Activated T-cell treated with anti-CD3 and anti-CD28 coated beads for 48 hours (primary cell): ENCODE measurements at places on chromosomes 11 and 22.

DNA sequence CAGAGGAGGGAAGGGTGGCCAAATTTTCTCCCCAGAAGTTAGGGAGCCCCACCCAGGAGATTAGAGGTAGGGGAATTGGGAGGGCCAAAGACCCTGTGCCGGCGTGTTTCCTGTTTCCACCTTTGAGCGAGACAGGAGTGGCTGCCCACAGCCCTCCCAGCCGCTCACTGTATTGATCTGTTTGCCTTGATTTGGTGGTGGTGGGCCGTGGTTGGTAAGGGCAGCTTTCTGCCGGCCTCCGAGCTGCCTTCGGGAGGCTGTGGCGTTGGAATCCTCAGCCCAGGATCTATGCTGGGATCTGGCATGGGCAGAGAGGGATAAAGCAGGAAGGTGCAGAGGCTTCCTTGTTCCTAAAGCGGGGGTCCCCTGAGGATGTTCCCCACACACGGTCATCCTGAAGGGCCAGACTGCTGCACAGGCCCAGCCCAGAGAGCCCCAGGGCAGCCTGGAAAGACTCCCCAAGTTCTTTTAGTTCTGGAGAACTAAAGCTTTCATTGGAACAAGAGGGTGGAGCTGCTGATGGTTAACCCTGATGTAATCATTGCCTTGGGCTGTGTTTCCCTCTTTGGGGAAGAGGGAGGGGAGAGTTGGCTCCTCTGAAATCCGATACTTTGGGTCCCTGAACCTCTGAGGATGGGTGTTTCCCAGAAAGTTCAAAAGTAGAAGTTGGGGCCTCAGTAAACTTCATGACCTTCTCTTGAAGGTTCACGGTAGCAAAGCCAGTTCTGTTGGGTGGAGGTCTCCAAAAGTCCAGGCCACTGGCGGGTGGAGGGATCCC is 7.2 kb downstream of the FAM83F start:
- DNase-seq: no peak

DNA sequence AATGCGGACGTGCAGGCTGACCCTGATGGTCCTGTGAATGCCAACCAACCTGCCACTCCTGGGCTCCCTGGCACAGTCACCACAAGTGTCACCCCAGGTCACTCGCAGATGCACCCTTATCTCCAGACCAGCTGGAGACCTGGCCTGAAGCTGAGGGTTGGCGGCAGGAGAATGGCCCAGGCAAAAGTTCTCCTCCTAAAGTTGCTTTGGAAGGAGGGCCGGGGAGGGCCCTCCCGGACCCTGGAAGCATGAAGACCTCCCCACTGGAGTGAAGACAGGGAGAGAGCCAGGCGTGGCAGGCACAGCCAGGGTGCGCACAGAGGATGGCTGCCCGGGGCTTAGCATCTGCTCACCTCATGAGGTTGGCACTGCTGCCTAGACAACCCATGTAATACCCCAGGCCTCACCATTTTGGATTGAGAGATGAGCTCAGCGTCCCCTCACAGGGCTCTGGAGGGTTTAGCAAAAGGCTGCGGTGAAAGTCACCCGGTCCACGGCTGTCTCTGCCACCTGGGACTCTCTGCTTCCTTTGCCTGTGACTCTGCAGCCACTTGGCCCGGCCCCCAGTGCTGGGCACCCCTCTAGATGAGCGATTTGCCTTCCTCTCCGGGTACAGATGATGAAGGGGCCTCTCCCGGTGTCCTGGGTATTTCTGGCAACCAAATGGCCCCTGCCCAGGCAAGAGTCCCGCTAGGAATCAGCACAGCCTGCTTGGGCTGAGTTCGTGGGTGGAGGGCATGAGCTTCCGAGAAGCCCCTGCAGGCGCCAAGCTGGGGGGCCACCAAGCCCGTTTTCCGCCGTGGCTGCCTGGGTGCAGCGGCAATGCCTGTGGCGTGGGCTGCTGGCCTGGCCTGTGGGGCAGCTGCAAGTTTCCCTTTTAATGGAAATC is 48.3 kb upstream of the SEPTIN5 start:
- DNase-seq: no peak

DNA sequence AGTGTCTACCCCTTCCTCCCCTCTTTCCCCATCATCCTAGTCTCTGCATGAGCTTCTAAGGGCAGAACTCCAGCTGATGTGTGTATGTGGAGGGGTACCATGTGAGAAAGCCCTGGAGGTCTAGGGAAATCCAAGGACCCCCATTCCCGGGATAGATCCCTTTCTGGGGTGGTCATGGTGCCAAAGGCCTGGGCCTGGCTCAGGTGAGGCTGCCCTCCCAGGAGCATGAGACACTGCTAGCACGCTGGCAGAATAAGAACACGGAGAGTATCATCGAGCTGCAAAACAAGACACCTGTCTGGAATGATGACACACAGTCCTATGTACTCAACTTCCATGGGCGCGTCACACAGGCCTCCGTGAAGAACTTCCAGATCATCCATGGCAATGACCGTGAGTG is 19.6 kb downstream of the TUB start:
- DNase-seq: no peak

DNA sequence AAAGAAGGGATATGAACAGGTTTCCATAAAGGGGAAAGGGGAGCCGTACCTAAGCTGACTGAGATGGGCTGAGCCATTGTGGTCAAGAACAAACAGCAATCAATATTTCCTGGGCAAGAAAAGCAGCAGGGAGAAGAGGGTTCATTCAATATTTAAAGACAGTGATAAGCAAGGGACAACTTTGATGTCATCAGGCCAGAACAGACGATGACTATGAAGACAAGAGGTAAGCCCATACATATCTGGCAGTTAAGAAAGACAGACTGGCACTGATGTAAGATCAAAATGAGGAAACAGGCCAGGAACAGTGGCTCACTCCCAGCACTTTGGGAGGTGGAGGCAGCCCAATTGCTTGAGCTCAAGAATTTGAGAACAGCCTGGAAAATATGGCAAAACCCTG is 2.4 kb downstream of the OR5A2 start:
- no peak for DNase-seq

DNA sequence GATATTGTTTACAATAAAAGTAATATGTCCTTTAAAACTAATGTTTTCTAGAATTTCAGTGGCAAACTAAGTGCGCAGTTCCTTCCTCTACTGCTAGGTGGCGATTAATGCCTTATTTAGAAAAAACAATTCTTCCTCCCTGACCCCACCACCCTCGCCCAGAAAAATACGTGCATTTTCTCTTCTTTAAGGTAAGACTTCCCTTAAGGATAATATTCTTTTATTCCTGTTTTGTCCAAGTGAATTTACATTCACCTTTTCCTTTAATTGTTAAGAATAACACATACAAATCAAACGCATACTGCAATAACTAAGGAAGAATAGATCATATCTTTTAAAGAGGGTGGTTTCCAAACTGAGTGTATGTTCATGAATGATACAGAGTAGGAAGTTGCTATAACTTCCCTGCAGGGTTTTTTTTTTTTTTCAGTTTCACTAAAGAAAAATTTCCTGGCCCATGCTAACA is 17.0 kb upstream of the PSMA1 start:
- no peak for DNase-seq

DNA sequence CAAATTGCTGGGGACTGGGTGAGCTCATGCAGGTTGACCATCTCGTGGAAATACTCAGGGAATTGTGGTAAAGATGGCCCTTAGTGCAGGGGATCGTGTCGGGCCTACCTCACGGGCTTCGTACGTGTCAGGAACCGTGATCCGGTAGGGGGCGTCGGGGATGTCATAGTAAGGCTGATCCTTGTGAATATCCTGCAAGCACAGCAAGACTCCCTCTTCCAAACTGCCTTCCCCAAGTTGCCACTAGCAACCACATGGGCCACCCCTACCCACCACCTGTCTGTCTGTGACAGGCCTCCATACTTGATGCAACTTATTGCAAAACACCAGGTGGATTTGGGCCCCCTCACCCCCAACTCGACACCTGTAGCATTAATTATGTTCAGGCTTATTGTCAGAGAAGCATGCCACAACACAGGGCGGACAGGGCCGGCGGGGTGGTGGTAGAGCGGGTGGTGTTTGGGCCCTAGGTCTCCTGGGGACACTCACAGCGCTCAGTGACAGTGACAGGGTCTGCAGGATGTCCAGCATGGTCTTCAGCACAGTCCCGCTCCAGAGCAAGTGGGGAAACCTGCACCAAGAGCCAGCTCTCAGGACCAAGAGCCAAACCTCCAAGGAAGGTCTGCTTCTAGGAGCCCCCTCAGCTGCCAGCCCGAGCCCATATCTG is 22.6 kb upstream of the SERPIND1 start:
- DNase-seq: no peak

- DNase-seq: no peak
Measured at GRCh38 chr22:44438481-44439131, 59.4 kb downstream of the RTL6 start.

DNA sequence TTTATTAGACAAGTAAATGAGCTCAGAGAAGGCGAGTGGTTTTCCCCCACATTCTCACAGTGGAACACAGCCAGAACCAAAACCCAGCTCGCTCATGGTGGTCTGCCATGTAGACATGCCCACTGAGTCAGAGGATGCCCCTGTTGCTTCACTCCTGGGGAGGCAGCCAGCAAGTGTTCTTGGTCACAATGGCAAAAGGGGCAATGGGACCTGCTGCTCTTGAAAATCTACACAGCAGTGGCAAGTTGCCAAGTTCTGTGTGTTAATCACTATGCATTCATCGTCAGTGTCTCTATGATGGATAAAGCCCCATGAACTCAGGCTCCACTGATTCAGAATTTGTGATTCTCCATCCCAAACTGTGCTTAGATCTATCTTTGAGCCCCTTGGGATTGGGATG is 64.7 kb upstream of the TBCEL start:
- DNase-seq: no peak

DNA sequence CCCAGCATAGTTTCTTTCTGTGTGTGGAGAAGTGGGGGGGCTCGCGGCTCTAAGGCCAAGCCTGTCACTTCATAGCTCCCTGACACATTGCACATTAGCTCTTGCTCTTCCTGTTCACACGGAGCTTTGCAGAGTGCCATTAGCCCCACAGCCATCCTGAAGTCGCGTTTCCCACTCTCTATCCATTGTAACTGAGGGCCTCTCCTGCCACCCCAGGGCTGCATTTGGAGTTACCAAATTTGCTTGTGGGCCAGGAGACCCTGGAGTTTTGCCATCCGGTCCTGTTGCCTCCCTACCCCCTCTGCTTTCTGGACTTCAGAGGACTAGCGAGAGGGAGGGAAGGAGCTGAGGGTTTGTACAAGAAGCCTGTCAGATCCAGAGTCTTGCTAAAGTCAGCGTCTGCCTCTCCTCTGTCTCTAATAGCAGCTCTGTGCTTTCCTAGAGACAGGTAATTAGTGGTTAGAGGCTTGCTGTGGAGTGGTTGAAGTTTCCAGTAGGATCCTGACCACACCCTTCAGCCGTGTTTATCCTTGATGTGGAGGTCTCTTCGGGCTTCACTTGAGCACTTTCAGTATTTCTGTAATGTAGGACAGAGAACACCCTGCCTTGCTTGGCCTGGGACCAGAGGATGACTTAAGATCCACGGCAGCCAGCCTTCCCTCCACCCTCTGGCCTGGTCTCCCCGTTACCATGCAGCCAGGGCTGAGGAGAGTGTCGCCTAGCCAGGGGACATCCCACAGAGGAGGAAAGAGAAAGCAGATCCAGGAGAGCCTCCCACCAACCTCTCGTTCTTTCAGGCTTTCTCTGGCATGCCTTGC is 14.1 kb downstream of the DCPS start:
- DNase-seq: peak; percentile 18

- no peak for DNase-seq
Measured at GRCh38 chr22:27454807-27455450, 346.6 kb downstream of the MN1 start.

GRCh38 chr22:38513063-38513462 is 7.0 kb upstream of the DDX17 start:
- peak; percentile 23 for DNase-seq

GRCh38 chr11:117875382-117876058 is 938 bp downstream of the FXYD6 start:
- no peak for DNase-seq

- no peak for DNase-seq
Measured at GRCh38 chr11:95291946-95292345, 60.9 kb upstream of the SESN3 start.

- no peak for DNase-seq
Measured at GRCh38 chr22:45537734-45538181, 35.1 kb downstream of the FBLN1 start.

- DNase-seq: no peak
Measured at GRCh38 chr11:119202554-119202953, 3.6 kb upstream of the CBL start.

DNA sequence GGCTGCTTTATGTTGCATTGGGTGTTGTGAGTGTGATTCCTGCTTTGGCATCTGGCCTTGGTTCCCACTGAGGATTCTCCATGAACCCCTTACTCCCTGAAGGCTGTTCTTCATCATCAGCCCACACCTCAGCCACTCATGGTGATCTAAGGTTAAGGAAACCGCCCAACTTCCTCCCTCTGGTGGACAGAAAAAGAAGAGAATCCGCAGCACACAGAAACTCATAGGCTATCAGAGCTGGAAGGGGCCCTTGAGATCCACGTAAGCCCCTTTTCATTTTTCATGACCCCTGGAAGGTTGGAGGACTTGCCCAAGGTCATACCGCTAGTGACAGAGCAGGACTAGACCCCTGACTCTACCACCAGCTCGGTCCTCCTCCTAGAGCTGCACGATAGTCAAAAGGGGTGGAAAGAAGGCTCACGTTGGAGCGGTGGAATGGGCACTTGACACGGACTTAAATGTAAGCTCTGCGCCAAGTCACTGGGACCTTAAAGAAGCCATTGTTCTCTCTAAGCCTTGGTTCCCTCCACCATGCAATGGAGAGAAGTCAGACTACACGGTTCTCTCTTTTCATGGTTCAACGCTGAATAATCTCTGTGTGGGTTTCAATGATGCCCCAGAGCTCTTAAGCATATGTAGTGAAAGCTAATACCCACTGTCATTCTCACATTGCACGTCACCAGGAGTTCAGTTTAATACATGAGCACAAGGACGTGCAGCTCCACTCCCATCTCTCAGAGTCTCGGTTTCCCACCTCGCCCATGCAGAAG is 83.6 kb upstream of the CRTAM start:
- no peak for DNase-seq

- no peak for DNase-seq
Measured at GRCh38 chr22:48857202-48857805, 970.4 kb downstream of the BRD1 start.

- DNase-seq: no peak
Measured at GRCh38 chr11:134047586-134047999, 21.3 kb upstream of the JAM3 start.

- no peak for DNase-seq
Measured at GRCh38 chr11:105610871-105611571, 1.1 kb downstream of the GRIA4 start.

GRCh38 chr11:31872076-31872443 is 60.9 kb upstream of the PAX6 start:
- DNase-seq: no peak

DNA sequence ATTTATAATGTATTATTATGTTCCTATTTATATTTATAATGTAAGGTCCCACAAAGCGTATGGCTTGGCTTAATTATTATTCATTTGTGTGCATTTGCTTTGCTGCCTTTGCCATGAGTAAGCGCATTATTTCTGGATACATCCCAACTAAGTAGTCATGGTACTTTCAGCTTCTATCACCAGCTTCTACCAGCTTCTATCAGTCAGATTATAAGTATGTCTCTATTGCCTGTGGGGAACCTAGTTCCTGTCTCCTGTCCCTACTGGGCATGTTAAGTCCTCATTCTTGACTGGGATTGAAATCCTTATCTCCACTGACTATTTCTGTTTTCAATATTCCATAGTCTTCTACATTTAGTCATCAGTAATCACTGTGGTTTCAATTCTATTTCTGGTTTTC is 33.5 kb upstream of the OR10W1 start:
- DNase-seq: no peak
